ENCODE measurements at places on chromosomes 13 and 19.

- DNase-seq = no peak
Measured at GRCh38 chr19:43311706-43312105, 41.8 kb upstream of the CD177 start.

GRCh38 chr19:16736709-16737108 is 17.1 kb downstream of the NWD1 start:
- peak; percentile 22 for DNase-seq

DNA sequence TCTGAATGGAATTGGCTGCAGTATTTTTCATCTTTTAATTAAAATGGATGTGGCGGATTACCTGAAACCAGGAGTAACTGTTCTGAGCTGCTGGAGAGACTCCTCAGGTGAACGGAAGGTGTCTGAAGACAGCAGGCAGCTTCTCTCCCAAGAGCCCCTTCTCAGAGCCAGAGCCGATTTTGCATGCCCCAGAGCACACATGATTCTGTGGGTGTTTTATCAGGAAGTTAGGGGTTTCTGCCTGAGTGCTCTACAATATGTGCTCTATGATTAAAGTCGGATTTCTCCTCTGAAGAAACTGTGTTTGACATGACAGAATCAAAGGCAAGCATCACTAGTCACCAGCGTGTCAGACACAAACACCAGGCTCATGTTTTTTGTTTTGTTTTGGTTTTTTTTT is 60.7 kb upstream of the MCF2L start:
- no peak for DNase-seq

GRCh38 chr19:37893845-37894575 is 12.4 kb downstream of the WDR87 start:
- no peak for DNase-seq

- no peak for DNase-seq
Measured at GRCh38 chr19:55544776-55545439, 435 bp downstream of the SBK3 start.

GRCh38 chr13:39201180-39201579 is 162.9 kb downstream of the NHLRC3 start:
- no peak for DNase-seq

GRCh38 chr13:106617561-106617960 is 49.6 kb upstream of the ARGLU1 start:
- DNase-seq = no peak

- DNase-seq = peak; percentile 33
Measured at GRCh38 chr13:33260168-33261098, 25.1 kb downstream of the STARD13 start.
